ENCODE measurements at places on chromosomes 5 and 9. TPM values are rescaled to one million over a fixed set of nuclear protein-coding genes. Genes with fewer than 3 reads are reported as not detected.
A peak's percentile ranks its signal among the peaks of the same experiment; 100 is the strongest.

Gene DDX4
- not detected for total RNA-seq

Gene GARNL3
- total RNA-seq, result 2.5 TPM

Gene SH3PXD2B
- total RNA-seq, result 0.09 TPM

Gene TMC1
- not detected for total RNA-seq

Gene CAPSL
- 0.59 TPM for total RNA-seq

Gene TESK1
- total RNA-seq, result 44.2 TPM

Gene CSF1R
- 1.7 TPM for total RNA-seq

Gene ADRA1B
- total RNA-seq, result not detected

Gene FAM163B
- not detected for total RNA-seq

Gene MARCHF3
- 2.9 TPM for total RNA-seq

DNA sequence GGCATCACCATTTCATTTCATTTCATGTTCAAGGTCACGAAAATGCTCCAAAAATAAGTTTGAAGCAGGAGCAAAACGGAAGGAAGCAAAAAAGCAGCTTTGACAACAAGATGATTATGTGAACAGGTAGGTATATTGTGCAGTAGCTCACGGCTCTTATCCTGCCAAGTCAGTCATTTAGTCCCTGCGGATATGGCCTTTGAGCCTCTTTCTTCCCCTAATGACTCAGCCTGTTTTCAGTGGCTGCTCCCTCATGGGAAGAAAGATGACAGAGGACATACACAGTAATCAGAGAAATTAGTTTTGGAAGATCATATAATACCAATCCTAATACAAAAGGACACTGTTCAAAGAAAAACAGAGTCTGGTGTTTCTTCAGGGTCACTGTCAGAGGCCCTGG is 155.8 kb upstream of the GRAMD2B start:
- DNase-seq, result no peak
- no peaks in the 10 kb centered on the region for H3K4me1 ChIP-seq
- H3K27ac ChIP-seq, result no peak overlapping the region
- H3K36me3 ChIP-seq, result no peaks in the 10 kb centered on the region

GRCh38 chr9:125745682-125746016 is 1.5 kb upstream of the PBX3 start:
- H3K27me3 ChIP-seq, result no peaks in the 10 kb centered on the region
- no peak for DNase-seq
- peak overlapping the region; percentile 78 for H3K4me3 ChIP-seq
- peaks cover 22% of the 10 kb centered on the region for H3K4me1 ChIP-seq
- no peaks in the 10 kb centered on the region for H3K36me3 ChIP-seq

GRCh38 chr5:155982354-155982753 is 344.6 kb upstream of the SGCD start:
- H3K4me1 ChIP-seq, result no peaks in the 10 kb centered on the region
- H3K27ac ChIP-seq, result no peak overlapping the region
- H3K27me3 ChIP-seq, result no peaks in the 10 kb centered on the region
- no peaks in the 10 kb centered on the region for H3K36me3 ChIP-seq
- no peak overlapping the region for H3K4me3 ChIP-seq
- DNase-seq, result no peak

- H3K36me3 ChIP-seq, result no peaks in the 10 kb centered on the region
- H3K27me3 ChIP-seq, result no peaks in the 10 kb centered on the region
Measured at GRCh38 chr5:148532969-148533670, 121.2 kb downstream of the HTR4 start.

DNA sequence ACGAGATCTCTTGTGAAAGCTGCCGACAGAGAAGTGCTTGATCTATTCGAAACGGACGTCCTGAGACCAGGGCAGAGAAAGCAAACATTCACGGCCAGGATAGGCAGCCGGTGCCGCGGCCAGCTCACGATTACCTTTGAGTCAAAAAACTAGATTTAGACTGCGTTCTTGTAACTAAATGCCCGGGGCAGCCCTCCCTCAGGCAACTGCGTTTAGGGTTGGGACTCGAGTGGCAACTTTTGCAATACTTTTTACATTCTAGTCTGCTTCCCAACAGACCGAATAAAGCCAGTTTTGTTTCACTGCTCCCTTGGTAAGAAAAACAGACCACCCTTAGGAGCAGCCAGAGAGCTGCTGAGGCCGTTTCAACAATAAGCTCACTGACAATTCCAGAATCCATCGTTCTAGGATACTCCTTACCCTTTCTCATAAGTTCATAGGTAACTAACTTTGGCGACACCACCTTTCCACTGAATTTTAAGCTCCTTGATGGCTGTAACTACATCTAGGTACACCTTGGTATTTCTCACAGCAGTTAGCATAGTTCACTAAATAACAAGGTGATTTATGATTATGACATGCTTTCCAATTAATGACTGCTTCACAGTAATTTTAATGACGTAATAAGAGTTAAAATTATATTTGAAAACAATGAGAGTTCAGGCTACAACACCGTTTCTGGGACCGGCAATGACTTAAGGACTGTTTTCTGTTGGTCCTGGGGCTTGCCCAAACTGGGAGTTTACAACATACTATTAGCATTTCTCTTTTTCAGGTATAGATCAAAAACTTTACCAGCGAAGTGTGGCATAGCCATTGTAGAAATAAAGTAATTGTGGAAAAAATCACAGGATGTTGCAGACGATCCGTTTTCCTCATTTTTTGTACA is 899 bp upstream of the RAPGEF6 start:
- peaks cover 53% of the 10 kb centered on the region for H3K4me1 ChIP-seq
- no peak for DNase-seq
- H3K4me3 ChIP-seq, result peak overlapping the region; percentile 67

DNA sequence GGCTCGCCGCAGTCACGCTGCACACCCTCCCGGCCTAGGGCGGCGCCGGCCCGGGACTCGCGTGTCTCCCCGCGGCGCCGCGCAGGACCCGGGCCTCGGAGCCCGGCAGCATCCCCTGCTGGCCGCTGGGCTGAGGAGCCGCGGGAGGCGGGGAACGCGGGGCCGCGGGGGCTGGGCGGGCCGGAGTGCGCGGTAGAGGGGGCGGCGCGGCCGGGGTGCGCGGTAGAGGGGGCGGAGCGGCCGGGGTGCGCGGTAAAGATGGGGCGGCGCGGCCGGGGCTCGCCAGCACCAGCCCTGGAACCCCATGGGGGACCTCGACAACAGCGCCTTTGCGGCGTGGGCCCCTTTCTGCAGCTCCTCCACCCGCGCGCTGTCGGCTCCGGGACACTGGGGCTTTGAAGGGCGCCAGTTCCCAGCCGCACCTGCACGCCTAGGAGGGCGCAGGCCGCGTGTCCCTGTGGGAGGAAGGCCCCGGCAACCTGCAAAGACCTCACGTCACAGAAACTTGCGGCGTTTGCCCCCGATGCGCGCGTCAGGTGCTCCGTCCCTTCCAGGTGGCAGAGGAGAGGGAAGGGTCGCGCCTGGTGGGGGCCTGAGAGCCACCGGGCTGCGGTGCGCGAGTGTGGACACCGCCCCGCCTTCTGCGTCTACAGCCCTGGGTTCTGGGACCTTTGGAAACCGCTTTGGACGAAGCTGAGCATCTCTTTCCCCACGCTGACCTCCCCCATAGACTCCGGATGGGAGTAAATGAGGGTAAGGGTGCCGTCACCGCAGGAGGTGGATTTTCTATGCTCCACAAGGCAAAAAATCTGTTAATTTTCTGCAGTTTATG is 49.6 kb downstream of the NSUN2 start:
- no peak overlapping the region for H3K27ac ChIP-seq
- H3K27me3 ChIP-seq, result peaks cover 12% of the 10 kb centered on the region
- H3K36me3 ChIP-seq, result no peaks in the 10 kb centered on the region
- no peak for DNase-seq
- no peak overlapping the region for H3K4me3 ChIP-seq
- H3K4me1 ChIP-seq, result no peaks in the 10 kb centered on the region

DNA sequence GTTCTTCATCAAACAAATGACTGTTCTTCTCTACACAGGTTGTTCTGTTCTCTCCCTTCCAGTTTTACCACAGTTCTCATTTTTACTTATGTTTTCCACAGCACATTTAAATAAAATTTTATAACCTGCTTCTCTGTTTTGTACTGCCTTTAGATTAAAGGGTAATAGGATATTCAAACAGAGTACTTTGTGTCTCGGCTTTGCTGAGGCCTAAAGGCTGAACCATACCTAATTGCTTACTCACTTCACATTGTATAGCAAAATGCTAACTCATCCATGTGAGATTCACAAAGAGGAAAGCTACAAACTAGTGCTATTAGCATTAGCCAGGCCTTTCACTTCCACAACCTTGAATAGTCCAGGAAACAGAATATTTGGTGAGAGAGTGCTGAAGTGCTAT is 200.3 kb downstream of the TRPM3 start:
- no peaks in the 10 kb centered on the region for H3K4me1 ChIP-seq
- no peak overlapping the region for H3K4me3 ChIP-seq
- H3K36me3 ChIP-seq, result no peaks in the 10 kb centered on the region
- H3K27ac ChIP-seq, result no peak overlapping the region
- no peaks in the 10 kb centered on the region for H3K27me3 ChIP-seq

- H3K27ac ChIP-seq, result no peak overlapping the region
- no peaks in the 10 kb centered on the region for H3K36me3 ChIP-seq
- no peak overlapping the region for H3K4me3 ChIP-seq
- H3K4me1 ChIP-seq, result no peaks in the 10 kb centered on the region
- DNase-seq, result no peak
Measured at GRCh38 chr5:44396312-44396711, 7.1 kb upstream of the FGF10 start.

- no peaks in the 10 kb centered on the region for H3K36me3 ChIP-seq
- H3K4me1 ChIP-seq, result peaks cover 32% of the 10 kb centered on the region
- no peak overlapping the region for H3K27ac ChIP-seq
Measured at GRCh38 chr5:102759700-102760099, 4.6 kb downstream of the PAM start.

DNA sequence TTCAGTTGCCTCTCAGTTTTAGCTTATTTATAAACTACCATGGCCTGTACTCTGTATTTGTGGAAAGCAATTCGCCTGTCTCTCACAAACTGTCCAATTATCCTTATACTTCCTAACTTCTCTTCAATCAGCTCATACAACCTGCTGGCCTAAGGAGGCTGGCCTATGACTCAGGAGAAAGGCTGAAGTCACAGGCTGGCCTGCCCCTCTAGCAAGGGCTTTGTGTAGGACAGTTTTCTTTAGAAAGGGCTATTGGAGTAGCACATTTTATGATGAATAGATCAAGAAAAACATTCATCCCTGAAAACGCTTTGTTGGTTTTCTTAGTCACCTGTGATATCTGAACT is 988.7 kb upstream of the ARRDC3 start:
- H3K4me3 ChIP-seq, result no peak overlapping the region
- DNase-seq, result no peak
- H3K27me3 ChIP-seq, result no peaks in the 10 kb centered on the region
- no peaks in the 10 kb centered on the region for H3K4me1 ChIP-seq

GRCh38 chr5:115530426-115530825 is 14.1 kb downstream of the FEM1C start:
- no peak overlapping the region for H3K27ac ChIP-seq
- H3K27me3 ChIP-seq, result no peaks in the 10 kb centered on the region
- H3K36me3 ChIP-seq, result peaks cover 4% of the 10 kb centered on the region
- peaks cover 37% of the 10 kb centered on the region for H3K4me1 ChIP-seq

DNA sequence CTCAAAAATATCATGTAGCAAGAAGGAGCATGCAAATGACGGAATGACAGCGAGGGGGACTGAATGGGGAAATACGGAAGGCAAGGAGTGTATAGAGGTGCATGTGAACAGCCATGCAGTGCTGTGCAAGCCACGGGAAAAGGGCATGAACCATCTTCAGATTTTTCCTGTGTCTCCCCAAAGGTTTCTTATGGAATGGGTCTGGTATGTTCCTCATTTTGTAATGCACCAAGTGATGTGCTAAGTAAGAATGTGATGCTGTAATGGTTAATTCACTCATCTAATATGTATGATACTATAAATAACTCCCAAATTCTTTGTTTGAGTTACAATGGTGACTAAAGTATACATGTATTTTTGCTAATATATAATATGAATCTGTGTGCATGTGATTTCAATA is 99.0 kb upstream of the DAB2 start:
- DNase-seq, result no peak
- H3K36me3 ChIP-seq, result no peaks in the 10 kb centered on the region
- no peak overlapping the region for H3K27ac ChIP-seq
- H3K4me1 ChIP-seq, result no peaks in the 10 kb centered on the region

DNA sequence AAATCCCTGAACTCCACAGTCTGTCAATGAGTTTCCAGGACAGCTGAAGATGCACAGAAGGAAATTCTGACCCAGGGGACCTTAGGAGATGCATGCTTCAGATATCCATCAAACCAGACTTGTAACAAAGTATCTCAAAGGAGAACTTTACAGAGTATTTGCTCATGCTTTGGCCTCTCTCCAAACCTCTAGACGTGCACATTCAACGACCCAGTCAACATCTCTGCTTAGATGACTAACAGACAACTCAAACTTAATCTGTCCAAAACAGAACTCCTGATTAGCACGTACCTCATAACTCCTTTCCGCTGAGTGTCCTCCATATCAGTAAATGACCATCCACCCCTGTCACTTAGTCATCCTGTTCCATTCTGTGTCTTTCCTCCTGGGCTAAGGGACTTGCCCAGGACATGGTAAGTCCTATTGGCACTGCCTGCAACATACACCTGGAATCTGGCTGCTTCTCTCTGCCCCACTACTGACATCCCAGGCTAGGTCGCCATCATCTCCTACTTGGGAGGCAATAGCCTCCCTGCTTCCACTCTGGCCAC is 107.4 kb downstream of the LMNB1 start:
- H3K27ac ChIP-seq, result peak overlapping the region; percentile 31
- no peaks in the 10 kb centered on the region for H3K4me1 ChIP-seq
- no peaks in the 10 kb centered on the region for H3K36me3 ChIP-seq
- no peak for DNase-seq
- no peak overlapping the region for H3K4me3 ChIP-seq

- H3K27ac ChIP-seq, result no peak overlapping the region
- H3K27me3 ChIP-seq, result no peaks in the 10 kb centered on the region
- no peak overlapping the region for H3K4me3 ChIP-seq
- H3K4me1 ChIP-seq, result no peaks in the 10 kb centered on the region
- no peaks in the 10 kb centered on the region for H3K36me3 ChIP-seq
- DNase-seq, result no peak
Measured at GRCh38 chr5:87582149-87582548, 169.4 kb upstream of the CCNH start.

GRCh38 chr5:166428264-166428803 is 1863.1 kb upstream of the WWC1 start:
- H3K36me3 ChIP-seq, result no peaks in the 10 kb centered on the region
- no peaks in the 10 kb centered on the region for H3K27me3 ChIP-seq
- no peak overlapping the region for H3K27ac ChIP-seq
- H3K4me3 ChIP-seq, result no peak overlapping the region
- H3K4me1 ChIP-seq, result no peaks in the 10 kb centered on the region
- DNase-seq, result no peak
